ENCODE measurements at places on chromosomes 16 and 17.

DNA sequence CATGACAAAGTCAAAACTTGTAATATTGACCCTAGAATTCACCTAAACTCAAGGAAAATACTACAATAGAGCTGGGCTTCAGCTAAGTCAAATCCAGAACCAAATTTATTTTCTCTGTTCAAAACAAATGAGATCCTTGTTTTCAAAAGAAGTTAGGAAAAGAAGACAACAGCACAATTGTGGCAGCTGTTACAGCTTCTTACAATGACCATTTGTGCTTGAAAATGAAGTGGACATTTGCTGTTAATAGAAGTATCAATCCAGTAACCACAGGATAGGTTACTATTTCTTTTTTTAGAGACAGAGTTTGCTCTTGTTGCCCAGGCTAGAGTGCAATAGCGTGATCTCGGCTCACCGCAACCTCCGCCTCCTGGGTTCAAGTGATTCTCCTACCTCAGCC, 44.4 kb downstream of the APPBP2 start:
- DNase-seq, result no peak

DNA sequence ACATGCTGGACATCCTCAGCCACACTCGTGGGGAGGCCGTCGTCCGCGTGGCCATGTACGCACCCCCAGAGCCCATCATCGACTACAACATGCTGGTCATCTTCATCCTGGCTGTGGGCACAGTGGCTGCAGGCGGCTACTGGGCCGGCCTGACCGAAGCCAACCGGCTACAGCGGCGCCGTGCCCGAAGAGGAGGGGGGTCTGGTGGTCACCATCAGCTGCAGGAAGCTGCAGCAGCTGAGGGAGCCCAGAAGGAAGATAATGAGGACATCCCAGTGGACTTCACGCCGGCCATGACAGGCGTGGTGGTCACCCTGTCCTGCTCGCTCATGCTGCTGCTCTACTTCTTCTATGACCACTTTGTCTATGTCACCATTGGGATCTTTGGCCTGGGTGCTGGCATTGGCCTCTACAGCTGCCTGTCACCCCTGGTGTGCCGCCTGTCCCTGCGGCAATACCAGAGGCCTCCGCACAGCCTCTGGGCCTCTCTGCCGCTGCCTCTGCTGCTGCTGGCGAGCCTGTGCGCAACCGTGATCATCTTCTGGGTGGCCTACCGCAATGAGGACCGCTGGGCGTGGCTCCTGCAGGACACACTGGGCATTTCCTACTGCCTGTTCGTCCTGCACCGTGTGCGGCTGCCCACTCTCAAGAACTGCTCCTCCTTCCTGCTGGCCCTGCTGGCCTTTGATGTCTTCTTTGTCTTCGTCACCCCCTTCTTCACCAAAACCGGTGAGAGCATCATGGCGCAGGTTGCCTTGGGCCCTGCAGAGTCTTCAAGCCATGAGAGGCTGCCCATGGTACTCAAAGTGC, 900 bp downstream of the SPPL2C start:
- DNase-seq, result no peak

DNA sequence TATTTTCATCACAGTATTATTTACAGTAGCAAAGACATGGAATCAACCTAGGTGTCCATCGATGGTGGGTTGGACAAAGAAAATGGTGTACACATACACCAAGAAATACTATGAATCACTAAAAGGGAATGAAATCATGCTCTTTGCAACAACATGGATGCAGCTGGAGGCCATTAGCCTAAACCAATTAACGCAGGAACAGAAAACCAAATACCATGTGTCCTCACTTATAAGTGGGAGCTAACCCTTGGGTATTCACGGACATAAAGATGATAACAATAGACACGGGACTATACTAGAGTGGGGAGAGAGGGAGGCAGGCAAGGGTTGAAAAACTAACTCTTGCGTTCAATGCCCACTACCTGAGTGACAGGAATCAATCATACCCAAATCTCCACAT, 41.0 kb downstream of the MRPS23 start:
- no peak for DNase-seq

DNA sequence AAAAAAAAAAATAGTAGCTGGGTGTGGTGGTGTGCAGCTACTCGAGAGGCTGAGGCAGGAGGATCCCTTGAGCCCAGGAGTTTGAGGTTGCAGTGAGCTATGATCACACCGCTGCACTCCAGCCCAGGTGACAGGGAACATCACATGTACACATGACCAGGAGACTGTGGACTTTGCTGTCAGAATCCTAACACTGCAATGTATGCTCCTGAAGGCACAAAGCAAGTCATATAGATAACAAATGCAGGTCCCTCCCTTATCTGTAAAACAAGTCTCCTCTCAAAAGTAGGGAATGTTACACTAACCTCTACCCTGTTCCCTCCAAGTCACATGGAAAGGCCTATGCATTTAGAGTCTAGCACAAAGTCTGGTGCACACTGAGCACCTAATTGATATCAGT, 48.5 kb downstream of the ARHGAP17 start:
- no peak for DNase-seq

DNA sequence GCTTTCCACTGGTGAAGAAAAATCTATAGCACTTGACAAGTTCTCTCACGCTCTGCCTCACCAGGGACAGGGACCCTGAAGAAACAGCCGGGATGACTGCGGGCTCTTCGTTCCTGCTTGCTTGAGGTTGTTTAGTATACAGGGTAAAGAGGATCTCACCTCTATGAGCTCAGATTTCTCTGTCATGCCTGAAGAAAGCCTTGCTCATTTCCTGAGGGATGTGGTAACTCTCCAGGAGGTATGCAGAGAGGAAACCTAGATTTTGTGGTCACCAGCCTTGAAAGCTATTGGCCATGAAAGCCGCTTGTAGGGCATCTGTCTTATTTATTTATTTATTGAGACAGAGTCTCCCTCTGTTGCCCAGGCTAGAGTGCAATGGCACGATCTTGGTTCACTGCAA, 23.2 kb downstream of the USP43 start:
- DNase-seq, result no peak

GRCh38 chr17:82875407-82875856, 35.6 kb upstream of the ZNF750 start:
- no peak for DNase-seq

- no peak for DNase-seq
These were observed 879 bp upstream of the LRRC75A start for GRCh38 chr17:16492613-16493530.

DNA sequence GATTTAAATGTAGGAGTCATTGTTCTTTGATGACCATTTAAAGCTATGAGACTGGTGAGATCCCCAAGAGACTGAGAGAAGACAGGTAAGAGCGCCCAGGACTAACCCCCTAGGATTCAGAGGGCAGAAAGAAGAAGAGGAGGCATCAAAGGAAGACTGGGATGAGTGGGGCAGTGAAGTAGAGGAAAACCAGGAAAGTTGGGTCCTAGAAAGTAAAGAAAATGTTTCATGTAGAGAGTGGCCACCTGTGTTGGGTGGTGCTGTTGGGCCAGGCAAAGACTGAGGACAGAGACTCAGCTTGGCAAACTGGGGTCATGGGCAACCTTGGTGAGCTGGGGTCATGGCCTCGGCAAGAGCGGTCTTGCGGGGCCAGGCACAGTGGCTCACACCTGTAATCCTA, 1.3 kb upstream of the HAP1 start:
- DNase-seq, result no peak

- no peak for DNase-seq
These were observed 1.8 kb upstream of the ADAT1 start for GRCh38 chr16:75624921-75625334.

GRCh38 chr17:7854851-7855659, at the start of gene TMEM88:
TMEM88 (plus strand) TSS chr17:7855066; CDS start chr17:7855075, 9 bp downstream.
- DNase-seq, result no peak

DNA sequence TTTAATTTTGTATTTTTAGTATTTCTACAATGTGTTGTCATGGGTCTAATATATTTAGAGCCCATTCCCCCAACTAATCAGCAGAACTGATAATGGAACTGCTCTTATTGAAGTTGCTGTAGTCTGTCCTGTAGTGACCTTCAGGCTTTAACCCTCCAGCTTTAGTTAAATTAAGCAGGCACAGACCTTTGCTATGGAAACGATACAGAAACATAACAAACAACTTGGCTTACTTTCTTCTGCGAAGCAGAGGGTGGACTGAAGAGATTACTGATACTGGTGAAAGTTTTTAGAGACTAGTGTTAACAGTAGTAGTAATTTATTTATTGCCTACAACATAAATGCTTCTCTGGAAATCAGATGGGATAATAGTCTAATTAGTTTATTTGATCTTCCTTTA, 61.4 kb downstream of the NFATC3 start:
- no peak for DNase-seq

DNA sequence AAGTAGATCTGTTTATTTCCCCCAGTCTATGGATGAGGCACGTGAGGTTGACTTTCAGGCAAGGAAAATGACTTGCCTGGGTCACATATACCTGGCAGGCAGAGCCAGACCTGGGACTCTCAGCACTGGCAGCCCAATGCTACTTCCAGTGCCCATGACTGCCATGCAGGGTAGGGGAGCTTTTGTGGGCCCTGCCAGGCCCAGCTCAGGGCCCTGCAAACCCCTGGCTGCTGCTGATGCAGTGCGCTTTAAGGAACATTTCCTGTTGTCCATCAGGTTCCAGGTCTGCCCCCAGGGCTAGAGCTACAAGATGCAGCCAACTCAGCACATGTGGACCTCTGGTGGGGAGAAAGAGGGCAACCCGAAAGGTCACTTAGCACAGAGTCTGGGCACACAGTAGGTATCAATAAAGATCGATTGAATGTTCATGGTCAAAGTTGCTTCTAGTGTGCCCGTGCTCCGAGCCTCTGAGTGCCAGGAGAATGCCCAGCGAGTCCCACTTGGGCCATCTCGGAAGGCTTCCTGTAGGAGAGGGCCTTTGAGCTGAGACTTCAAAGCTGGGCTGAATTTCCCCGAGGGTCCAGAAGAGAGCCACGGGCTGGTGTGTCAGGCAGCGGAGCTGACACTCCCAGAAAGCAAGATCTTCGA, 513 bp upstream of the TBX21 start:
- no peak for DNase-seq

DNA sequence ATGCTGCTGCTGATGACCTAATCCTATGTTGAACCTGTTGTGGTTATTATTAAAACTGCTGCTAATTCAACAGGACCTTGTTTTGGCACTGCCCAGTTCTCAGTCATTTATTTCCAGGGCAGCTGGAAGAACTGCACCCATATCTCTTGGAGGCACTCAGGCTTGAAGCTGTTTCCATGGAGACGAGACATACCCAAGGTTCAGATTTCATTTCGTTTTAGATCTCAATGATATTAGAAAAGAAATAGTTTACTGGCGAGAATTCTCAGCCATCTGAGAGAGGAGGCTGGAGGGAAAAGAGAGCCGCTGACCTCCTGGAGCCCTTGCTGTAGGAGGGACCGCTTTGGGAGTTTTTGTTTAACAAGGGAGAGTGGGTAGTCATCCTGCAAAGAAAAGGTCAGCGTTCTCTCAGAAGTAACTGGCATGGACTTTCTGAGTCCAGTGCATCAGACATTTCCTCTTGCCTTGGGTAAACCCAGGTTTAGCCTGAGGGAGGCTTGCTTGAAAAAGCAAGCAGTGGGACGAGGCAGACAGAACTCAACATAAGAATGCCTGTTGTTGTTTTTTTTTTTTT, 75.4 kb downstream of the YPEL2 start:
- no peak for DNase-seq

DNA sequence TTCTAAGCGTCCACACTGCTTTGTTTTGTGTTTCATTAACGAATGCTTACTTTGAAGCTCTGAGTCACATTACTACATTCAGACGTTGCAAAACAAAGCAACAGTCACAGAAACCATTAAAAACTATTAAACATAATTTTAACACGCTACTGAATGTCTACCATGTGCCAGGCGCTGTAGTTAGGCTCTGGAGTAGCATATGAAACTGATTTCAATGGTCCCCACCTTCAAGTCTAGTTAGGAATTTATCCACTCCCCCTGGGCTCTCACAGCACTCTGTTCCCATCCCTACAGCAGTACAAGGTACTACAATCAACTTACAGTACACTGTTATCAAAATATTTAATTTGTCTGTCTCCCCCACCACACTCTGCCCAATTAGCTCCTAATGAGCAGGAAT, 631 bp downstream of the UTP6 start:
- no peak for DNase-seq

GRCh38 chr17:17844079-17844478, 7.3 kb upstream of the SREBF1 start:
- no peak for DNase-seq

- DNase-seq, result no peak
These were observed 254.5 kb upstream of the CACNG5 start for GRCh38 chr17:66580184-66580955.

- no peak for DNase-seq
These were observed 42.6 kb downstream of the KLHDC4 start for GRCh38 chr16:87723226-87723623.

DNA sequence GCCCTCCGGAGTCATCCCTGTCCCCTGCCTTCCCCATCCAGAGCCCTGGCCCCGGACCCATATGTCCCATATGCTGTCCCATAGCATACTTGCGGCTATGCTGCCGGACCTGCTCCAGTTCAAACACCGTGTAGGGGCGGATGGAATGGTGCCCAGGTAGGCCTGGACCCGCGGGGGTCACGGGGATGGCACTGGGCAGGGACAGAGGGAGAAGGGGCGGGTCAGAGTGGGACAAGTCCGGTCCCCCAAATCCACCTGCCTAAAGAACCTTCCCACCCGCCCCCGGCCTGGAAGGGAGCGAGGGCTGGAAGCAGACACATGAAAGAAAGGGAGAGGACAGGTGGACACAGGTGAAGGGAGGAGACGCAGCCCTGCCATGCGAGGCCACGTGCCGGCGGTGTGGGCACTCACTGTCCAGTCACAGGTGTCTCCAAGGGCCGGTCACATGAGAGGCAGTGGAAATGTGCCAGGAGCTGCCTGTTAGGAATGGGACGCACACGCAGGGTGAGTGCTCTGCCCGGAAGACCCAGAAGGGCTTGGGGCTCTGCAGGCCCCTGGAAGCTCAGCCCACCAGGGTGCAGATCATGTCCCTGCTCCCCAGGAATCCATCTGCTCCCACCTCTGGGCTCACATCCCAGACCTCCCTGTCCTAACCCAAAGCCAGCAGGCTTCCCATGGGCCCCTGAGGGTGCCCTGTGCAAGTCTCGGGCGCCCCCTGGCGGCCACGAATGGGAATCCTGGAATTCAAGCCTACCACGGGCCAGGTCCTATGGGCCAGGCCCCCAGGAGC, 14.0 kb downstream of the UBALD2 start:
- peak; percentile 79 for DNase-seq

- no peak for DNase-seq
These were observed 27.1 kb downstream of the MEOX1 start for GRCh38 chr17:43634591-43635125.

GRCh38 chr17:13594762-13595598, 6.7 kb downstream of the HS3ST3A1 start:
- DNase-seq, result peak; percentile 82

All from stimulated activated CD8-positive, alpha-beta memory T cell treated with anti-CD3 and anti-CD28 coated beads, Interleukin-12 subunit alpha, Interleukin-12 subunit beta, amount 100 ng/mL, for 1 hour (primary cell).